Ureter (tissue), 1 donor: ENCODE measurements at places on chromosomes 11 and 22. TPM values are rescaled to one million over a fixed set of nuclear protein-coding genes. Genes with fewer than 3 reads are reported as not detected.
A peak's percentile ranks its signal among the peaks of the same experiment; 100 is the strongest.

The PLEKHB1 gene
- total RNA-seq, result 10.8 TPM

GRCh38 chr11:132142554-132142953 lies 772.1 kb downstream of the NTM start:
- no peak for DNase-seq

DNA sequence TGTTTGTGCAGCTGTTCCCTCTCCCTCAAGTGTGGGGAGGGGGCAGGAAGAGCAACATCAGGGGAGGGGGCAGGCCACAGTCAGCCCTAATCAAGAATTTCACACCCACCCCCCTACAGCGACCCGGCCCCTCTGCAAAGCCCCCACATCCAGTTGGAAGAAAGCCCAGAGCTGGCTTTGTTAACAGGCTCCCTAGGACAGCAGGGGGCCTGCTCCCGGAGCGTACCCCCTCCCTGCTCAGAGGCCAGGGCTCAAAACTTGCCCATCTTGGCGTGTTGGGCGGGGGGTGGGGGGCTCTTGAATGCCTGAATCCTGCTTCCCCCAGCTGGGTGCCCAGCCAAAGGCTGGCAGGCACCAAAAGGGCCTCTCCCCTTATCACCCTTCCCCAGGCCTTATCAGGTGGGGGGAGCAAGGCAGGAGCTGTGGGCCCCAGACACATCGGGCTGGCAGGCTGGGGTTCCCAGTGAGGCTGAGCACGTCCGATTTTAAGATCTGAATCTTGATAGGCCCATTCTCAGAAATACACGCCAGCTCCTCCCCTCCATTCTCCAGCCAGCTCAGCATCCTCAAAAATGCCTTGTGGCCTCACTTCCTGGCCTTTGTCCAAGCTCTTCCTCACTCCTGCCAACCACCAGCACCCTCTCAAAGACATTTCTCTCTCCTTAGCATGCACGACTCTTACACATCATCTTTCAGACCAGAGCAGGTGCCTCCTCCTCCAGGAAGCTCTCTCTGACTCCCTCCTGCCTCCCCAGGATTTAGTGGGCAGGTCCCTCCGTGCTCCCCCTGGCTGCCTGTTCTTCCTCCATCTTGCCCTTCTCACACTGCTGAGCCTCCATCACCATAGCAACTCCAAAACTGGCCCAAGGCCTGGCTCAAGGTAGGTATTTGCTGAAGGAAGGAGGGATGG lies 384.8 kb downstream of the MN1 start:
- peak; percentile 71 for DNase-seq

DNA sequence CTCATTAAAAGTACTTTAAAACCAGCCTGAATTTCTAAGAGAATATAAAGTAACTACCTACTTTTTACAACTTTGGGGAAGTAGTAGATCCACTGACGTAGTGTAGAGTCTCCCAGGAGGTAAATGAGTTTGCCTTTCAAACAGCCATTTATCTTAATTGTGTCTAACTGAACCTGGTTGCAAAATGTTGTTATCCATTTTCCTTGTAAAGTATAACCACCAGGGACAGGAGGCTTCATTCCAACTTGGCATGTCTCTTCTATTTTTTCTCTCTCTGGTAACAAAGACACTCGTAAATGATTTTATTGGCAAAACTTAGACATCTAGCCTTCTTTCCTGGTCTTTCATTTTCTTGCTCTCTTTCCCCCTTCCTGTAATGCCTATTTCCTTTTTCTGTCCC lies 36.9 kb downstream of the NXPE1 start:
- no peak for DNase-seq
